ENCODE measurements at places on chromosomes 7 and 10. TPM values are rescaled to one million over a fixed set of nuclear protein-coding genes. Genes with fewer than 3 reads are reported as not detected.

- H3K27me3 ChIP-seq: peaks cover 4% of the 10 kb centered on the region
- H3K36me3 ChIP-seq: peaks cover 6% of the 10 kb centered on the region
- H3K27ac ChIP-seq: peak overlapping the region; percentile 91
These were observed 1.2 kb downstream of the BTRC start for GRCh38 chr10:101355072-101355706.

DNA sequence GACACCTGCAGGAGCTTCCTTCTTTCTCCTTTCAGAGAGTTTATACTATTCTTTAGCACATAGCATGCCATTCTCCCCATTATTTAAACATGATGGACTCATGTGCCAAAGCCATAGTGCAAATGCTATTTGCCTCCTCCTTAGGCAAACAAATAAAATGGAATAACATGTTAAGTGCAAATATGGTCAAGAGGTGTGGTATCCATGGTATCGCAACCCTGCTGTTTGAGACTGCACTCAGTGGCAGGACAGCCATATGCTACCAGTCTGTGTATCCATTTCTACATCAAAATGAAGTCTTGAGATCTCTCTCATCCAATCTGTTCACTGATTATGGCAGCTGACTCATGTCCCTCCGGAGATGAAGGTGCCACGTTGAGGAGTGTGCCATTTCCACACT lies 22.8 kb downstream of the HEPACAM2 start:
- H3K4me3 ChIP-seq: no peak overlapping the region
- H3K4me1 ChIP-seq: no peaks in the 10 kb centered on the region
- no peak overlapping the region for H3K27ac ChIP-seq
- DNase-seq: no peak
- no peaks in the 10 kb centered on the region for H3K36me3 ChIP-seq

GRCh38 chr7:36283711-36284130 lies 105.9 kb upstream of the ANLN start:
- H3K36me3 ChIP-seq: no peaks in the 10 kb centered on the region
- H3K4me3 ChIP-seq: no peak overlapping the region
- H3K27me3 ChIP-seq: no peaks in the 10 kb centered on the region
- peaks cover 45% of the 10 kb centered on the region for H3K4me1 ChIP-seq
- DNase-seq: no peak

GRCh38 chr10:89419548-89419947 lies 5.2 kb downstream of the IFIT5 start:
- H3K36me3 ChIP-seq: peaks cover 26% of the 10 kb centered on the region
- no peaks in the 10 kb centered on the region for H3K27me3 ChIP-seq
- no peak for DNase-seq
- peaks cover 48% of the 10 kb centered on the region for H3K4me1 ChIP-seq
- H3K4me3 ChIP-seq: peak overlapping the region; percentile 69

GRCh38 chr10:71774916-71775702 lies 1.8 kb upstream of the VSIR start:
- peaks cover 41% of the 10 kb centered on the region for H3K4me1 ChIP-seq
- no peak overlapping the region for H3K4me3 ChIP-seq
- H3K27me3 ChIP-seq: peaks cover 8% of the 10 kb centered on the region
- no peaks in the 10 kb centered on the region for H3K36me3 ChIP-seq
- no peak for DNase-seq
- no peak overlapping the region for H3K27ac ChIP-seq

- DNase-seq: no peak
- H3K4me1 ChIP-seq: no peaks in the 10 kb centered on the region
- no peaks in the 10 kb centered on the region for H3K27me3 ChIP-seq
- peaks cover 5% of the 10 kb centered on the region for H3K36me3 ChIP-seq
These were observed 265.4 kb upstream of the C7orf33 start for GRCh38 chr7:148325208-148325607.

DNA sequence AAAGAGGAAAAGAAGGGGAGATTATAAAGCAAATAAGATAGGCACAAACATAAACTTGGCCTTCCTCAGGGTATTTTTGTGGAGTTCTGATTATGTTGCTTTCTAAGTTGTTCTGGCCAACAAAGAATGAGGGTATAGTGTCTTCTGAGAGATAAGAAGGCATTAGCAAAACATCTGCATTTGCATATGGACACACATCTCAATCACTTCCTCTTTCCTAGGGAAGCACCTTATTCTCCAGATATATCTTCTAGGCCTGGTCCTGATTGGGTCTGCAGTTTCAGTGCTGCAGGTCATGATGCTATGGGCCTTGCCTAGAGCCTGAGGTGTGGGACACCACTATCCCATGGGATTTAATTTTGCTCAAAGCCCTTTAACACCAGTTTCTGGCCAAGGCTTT lies 308.8 kb upstream of the PHYHIPL start:
- H3K4me3 ChIP-seq: no peak overlapping the region
- H3K4me1 ChIP-seq: peaks cover 26% of the 10 kb centered on the region
- no peak overlapping the region for H3K27ac ChIP-seq
- H3K27me3 ChIP-seq: peaks cover 2% of the 10 kb centered on the region

- DNase-seq: no peak
- no peak overlapping the region for H3K4me3 ChIP-seq
- peaks cover 62% of the 10 kb centered on the region for H3K4me1 ChIP-seq
- no peaks in the 10 kb centered on the region for H3K27me3 ChIP-seq
- no peaks in the 10 kb centered on the region for H3K36me3 ChIP-seq
These were observed 33.6 kb downstream of the ZEB1 start for GRCh38 chr10:31352436-31353226.

- peaks cover 25% of the 10 kb centered on the region for H3K27me3 ChIP-seq
- H3K4me1 ChIP-seq: peaks cover 6% of the 10 kb centered on the region
- no peak for DNase-seq
- H3K36me3 ChIP-seq: no peaks in the 10 kb centered on the region
These were observed 129.9 kb downstream of the TEX36 start for GRCh38 chr10:125553091-125553490.

DNA sequence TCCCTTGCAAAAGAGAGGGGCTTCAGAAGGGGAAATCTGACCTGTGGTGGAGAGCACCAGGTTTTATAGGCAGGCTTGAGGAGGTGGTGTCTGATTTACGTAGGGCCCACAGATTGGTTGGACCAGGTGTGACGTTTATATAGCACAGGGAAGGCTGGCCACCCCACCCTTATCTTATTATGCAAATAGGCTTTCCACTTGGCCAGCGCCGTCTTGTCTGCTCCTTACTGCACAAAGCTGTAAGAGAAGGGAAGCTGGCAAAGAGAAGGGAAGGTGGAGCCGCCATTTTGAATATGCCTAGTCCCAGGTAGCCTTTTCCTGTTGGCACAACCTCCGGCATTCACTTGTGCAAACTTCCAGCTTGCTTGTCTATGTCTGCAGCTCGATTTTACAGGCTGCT lies 221.4 kb downstream of the GATA3 start:
- no peak for DNase-seq
- no peaks in the 10 kb centered on the region for H3K4me1 ChIP-seq
- H3K4me3 ChIP-seq: no peak overlapping the region
- H3K36me3 ChIP-seq: peaks cover 4% of the 10 kb centered on the region
- H3K27ac ChIP-seq: no peak overlapping the region
- H3K27me3 ChIP-seq: no peaks in the 10 kb centered on the region

- H3K4me3 ChIP-seq: peak overlapping the region; percentile 44
- H3K4me1 ChIP-seq: peaks cover 21% of the 10 kb centered on the region
- peak; percentile 89 for DNase-seq
- peaks cover 45% of the 10 kb centered on the region for H3K36me3 ChIP-seq
These were observed 68.3 kb downstream of the HIPK2 start for GRCh38 chr7:139709485-139709884.

GRCh38 chr7:33062023-33062781 lies at the start of gene NT5C3A:
Gene NT5C3A, minus strand, starts transcription at chr7:33062776. Its CDS starts 71 bp downstream, at chr7:33062705.
- H3K27ac ChIP-seq: peak within 1 kb of the TSS; percentile 93
- H3K36me3 ChIP-seq: peaks cover 40% of the 10 kb centered on the region
- peak; percentile 9 for DNase-seq
- H3K4me1 ChIP-seq: peaks cover 47% of the 10 kb centered on the region

SPDYE1 gene
- not detected for total RNA-seq

FBXL13 gene
- total RNA-seq: 0.48 TPM

LRRC17 gene
- 38.7 TPM for total RNA-seq

INSYN2A gene
- total RNA-seq: 0.17 TPM

ADRB1 gene
- total RNA-seq: not detected

STK17A gene
- 78.1 TPM for total RNA-seq

PON3 gene
- total RNA-seq: not detected

Data from HFFc6 (cell line).